T-cell (primary cell): ENCODE measurements at places on chromosomes 2 and 18.

GRCh38 chr2:178523596-178524134 is 43.4 kb downstream of the PLEKHA3 start:
- DNase-seq, result no peak

DNA sequence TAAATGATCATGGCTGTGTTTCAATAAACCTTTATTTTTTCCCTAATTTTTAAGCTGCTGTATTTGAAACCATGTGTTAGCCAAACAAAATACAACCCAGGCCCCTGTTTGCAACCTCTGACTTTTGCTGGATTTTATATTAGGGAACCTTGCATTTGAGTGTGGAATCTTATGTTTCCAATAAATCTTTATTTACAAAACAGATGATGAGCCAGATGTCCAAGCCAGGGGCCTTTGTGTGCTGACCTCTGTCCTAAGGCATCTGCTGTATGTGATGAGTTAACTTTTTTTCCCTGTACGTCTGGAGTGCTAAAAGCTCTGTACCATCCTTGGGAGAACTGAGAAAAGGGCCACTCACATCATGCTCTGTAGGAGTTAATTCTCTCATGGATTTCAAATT is 162.9 kb downstream of the TRIB2 start:
- DNase-seq, result no peak

- no peak for DNase-seq
Observed at GRCh38 chr18:56291294-56291693, 347.1 kb downstream of the TXNL1 start.

GRCh38 chr2:15158100-15158499 is 403.0 kb downstream of the NBAS start:
- no peak for DNase-seq

- peak; percentile 39 for DNase-seq
Observed at GRCh38 chr18:13273800-13274199, 55.2 kb downstream of the LDLRAD4 start.

GRCh38 chr2:190628591-190629319 is 20.1 kb upstream of the NAB1 start:
- no peak for DNase-seq

DNA sequence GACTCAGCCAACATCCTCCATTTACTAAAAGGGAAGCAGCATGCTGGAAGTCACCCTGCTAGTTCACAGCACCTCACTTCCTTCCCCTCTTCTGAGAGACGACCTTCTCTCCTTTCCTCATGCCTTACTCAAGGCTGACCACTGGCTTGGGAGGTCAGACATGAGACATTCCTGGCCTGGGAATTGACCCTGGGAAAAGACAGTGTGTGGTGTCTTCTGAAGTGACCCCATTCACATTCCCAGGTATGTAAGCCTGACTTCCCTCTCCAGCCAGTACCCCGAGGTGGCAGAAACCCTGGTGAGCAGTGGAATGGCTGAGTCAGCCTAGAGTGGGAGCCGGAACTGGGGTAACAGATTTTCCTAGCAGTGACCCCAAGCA is 92.4 kb downstream of the PLB1 start:
- no peak for DNase-seq

DNA sequence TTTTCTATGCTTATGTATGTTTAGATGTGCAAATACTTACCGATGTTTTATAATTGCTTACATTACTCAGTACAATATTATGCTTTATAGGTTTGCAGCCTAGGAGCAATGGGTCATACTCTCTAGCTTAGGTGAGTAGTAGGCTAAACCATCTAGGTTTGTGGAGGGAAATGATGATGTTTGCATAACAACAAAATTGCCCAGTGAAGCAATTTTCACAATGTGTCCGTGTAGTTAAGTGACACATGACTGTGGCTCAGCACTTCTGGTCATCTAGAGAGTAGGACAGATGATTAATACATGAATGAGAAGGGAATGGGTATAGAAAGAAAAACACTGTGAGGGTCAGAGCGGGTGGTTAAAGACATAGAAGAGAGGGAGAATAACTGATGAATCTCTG is 2116.2 kb upstream of the PIK3C3 start:
- no peak for DNase-seq

GRCh38 chr2:158723921-158724802 is 71.0 kb upstream of the DAPL1 start:
- DNase-seq, result no peak

- DNase-seq, result peak; percentile 32
Observed at GRCh38 chr2:231613663-231614558, 21.2 kb downstream of the TEX44 start.

DNA sequence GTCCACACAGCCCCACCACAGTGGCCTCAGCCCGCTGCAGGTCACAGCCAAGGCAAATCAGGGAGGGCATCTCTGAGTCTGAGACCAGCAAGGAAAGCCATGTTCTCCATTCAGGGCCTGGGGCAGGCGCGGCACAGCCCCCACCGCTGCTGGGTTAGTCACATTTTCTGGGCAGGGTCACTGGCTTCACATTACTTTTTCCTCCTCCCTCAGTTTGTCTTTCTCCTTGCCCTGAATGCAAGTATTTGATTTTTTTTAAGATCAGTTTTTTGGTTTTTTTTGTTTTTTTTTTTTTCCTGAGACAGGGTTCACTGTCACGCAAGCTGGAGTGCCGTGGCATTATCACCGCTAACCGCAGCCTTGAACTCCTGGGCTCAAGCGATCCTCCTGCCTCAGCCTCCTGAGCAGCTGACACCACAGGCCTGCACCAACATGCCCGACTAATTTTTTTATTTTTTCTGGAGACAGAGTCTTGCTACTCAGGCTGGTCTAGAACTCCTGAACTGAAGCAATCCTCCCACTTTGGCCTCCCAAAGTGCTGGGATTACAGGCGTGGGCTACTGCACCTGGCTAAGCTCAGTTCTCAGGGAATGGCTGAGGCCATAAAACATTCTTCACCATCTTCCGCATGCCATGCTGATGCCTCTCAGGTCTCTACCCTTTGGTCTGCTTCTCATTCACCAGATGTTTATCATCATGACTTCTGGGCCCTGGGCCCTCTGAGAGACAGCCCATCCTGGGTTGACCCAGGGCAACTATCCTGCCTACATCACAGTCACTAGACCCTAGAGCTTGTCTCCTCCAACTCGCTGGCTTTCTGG is 628 bp upstream of the CAPG start:
- DNase-seq, result no peak

- DNase-seq, result no peak
Observed at GRCh38 chr2:177908182-177908581, 164.4 kb downstream of the PDE11A start.

DNA sequence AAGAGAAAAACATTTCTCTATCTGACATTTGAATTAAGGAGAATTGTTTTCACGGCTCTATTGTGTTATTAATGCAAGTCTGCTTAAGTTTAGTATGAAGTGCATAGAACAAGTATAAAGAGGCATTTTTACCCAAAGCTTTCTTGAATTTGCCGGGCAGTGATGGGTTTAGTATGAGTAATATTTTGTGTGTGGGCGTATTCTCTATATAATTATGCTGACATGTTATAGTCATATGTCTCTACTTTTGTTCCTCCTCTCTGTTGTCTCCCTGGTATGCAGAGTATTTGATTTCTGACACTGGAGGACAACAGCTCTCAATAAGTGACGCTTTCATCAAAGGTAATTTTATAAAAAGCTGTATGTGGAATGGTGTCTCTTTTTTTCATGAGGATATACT is 45.9 kb downstream of the PIKFYVE start:
- no peak for DNase-seq

- DNase-seq, result no peak
Observed at GRCh38 chr2:133888107-133888506, 319.8 kb upstream of the NCKAP5 start.

GRCh38 chr2:191166756-191167445 is 16.1 kb upstream of the STAT4 start:
- no peak for DNase-seq

DNA sequence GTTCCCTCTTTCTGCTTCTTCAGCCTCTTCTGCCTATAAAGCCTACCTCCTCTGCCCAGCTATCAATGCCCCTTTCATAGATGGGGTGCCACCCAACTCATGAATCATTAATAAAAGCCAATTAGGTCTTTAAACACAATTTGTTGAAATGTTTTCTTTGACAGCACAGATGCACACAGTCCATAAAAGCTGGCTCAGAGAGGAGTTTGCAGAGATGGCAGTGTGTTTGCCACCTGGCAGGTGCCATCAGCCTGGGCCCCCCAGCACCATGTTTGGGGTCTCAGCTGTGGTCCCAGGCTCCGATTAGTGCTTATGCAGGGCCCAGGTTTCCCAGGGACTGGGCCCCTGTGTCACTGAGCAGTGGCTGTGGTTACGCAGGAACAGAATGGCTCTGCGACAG is 7.9 kb upstream of the MC2R start:
- no peak for DNase-seq

DNA sequence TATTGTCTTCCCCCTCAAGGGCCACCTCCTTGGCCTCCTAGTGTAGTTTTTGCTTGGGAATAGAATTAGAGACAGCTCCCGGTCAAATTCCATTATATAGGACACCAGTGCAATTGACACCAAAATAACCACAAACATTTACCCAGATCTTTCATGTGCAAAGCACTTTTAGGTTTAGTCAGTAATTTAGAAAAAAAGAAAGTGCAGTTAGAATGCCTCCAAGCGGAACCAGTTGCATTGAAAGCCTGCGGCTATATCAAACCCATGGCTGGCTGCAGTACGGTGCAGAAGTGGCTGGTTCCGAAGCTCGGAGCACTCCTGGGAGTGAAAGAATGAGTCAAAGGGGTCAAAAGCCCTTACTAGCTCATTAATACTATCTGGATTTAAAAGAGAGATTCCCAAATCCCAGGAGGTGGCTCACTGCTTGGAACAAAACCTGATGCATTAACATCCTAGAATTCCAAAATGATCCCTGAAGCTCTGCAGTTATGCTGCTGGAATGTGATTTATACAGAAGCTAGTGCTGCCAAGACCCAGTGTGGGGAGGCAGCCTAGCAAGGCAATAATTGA is 432.2 kb upstream of the KLHL29 start:
- DNase-seq, result no peak

- DNase-seq, result no peak
Observed at GRCh38 chr2:177391822-177392372, 676 bp upstream of the AGPS start.

DNA sequence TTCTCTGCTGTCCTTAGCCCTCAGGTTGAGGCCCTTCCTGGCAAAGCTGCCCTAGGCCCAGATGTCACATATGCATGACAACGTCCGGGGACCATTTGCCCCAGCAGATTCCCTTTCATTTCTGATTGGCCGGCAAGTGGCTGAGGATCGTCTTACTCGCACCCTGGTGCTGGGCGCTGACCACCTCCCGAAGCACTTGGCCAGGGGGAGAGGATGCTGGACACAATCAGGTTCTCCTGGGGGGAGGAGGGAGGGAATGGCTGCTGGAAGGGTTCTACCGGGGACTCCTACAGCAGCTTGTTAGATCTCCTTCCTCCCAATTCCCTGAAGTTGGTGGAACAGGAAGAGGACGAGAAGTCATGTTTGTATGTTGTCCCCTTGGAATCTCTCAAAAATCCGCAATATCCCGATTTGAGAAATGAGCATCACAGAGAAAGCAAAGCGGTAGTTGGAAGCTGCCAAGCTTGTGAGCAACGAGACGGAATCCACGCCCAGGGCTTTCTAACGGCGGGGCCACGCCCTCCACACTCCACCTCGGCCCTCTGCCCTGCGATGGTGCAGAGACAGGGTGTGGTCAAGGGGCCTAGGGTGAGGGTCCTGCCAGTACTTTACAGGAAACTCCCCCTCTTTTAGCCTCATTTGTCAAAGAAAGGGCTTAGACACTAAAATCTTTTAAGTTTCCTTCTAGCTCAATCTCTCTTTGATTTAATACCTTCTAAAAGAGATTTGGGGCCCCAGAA is 61.8 kb upstream of the YWHAQ start:
- DNase-seq, result peak; percentile 27

DNA sequence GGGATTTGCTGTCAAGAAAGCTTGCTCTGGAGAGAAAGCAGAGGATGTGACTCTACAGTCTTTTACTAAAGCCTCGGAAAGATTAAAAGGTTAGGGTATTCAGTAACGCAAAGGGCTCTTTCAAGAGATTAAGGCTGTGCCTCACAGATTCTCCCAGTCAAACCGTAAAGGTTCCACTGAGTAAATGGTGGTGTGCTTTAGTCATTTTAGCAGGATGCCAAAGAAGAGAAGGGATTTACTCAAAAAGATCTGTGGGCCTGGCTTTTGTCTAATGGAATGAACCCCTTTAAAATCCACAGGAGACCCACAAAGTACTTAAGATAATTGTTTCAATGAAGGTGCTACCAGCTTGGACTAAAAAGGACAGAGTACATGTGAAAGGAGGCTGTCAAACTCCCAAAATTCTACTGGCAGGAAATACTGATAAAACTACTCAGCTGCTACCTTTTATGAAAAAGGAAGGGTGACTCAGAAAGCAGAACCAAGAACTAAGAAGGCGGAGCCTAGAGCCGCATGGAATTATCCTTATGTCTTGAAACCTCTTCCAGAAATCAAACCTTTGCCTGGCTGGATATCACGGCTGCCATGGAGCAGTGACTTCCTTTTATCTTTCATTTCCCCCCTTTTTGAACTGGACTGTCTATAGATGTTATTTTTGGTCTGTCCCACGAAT is 670.2 kb upstream of the ZEB2 start:
- no peak for DNase-seq

DNA sequence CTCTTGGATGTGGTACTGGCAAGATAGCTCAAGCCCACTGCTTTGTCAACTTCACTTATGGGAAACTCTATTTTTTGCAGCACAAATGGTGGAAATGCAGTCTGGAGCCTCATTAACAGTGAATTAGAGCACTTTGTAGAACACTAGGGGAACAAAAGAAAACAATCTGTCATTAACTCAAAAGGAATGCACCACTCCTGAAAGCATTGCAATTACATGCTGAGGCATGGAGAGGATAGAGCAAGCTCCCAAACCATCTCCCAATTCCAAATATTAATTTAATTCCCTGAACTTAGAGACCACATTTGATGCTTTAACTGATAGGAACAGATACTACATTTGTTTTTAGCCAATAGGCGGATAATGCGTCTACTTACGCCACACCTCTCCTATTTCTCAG is 32.8 kb upstream of the TANC1 start:
- DNase-seq, result no peak

GRCh38 chr2:215636816-215637215 is 200.9 kb upstream of the FN1 start:
- no peak for DNase-seq

DNA sequence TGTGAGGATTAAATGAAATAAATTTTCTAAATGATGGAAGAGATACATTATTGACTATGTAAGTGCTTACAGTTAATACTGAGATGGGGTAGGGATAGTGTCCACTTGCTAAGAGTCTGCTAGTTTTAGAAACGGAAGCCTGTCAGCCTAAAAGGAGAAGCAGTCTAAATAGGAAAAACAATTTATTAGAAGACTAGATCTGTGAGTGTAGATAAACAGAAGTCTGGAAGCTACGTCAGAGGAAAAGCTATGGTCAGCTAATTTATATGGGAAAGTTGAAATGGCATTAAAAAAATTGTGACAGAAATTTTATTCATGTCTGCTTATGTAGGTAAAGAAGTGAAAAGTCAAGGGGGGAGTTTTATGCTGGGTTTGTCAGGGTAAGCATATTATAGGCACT is 1338.4 kb upstream of the CHAC2 start:
- DNase-seq, result no peak

DNA sequence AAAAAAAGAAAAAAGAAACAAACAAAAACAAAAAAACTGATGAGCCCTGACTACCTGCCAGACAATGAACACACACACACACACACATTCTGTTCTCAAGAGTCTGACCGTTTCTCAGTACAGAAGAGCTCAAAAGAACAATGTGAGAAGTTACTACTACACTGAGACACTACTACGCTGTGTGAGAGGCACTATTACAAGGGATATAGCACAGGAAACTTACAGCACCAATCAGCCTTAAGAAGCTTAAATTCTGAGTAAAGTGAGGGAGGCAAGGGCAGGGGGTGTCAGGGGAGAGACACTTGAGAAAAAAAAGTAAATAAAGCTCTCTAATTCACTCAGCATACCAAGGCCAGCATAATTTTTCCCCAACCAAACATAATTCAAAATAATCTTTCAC is 32.5 kb downstream of the WDR33 start:
- no peak for DNase-seq
